Fibroblast of skin of back (primary cell): ENCODE measurements at places on chromosomes 7 and 10.

DNA sequence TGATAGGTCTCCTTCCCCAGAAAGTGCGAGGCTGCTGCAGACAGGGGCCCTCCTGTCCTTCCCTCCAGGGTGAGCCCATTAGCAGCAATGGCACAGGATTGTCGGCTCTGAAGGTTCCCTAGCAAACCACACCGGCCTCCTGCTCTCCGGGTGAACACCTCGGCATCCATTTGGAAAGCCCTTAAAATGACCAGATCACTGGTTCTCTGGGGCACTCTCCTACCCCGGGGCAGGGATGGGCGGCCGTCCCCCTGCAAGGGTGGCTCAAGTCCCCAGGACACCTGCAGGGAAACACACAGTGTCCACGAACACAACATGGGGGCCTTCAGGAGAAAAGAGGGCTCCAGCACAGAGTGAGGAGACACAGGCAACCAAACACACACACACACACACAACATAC is 459.1 kb downstream of the PTPRN2 start:
- DNase-seq: no peak

DNA sequence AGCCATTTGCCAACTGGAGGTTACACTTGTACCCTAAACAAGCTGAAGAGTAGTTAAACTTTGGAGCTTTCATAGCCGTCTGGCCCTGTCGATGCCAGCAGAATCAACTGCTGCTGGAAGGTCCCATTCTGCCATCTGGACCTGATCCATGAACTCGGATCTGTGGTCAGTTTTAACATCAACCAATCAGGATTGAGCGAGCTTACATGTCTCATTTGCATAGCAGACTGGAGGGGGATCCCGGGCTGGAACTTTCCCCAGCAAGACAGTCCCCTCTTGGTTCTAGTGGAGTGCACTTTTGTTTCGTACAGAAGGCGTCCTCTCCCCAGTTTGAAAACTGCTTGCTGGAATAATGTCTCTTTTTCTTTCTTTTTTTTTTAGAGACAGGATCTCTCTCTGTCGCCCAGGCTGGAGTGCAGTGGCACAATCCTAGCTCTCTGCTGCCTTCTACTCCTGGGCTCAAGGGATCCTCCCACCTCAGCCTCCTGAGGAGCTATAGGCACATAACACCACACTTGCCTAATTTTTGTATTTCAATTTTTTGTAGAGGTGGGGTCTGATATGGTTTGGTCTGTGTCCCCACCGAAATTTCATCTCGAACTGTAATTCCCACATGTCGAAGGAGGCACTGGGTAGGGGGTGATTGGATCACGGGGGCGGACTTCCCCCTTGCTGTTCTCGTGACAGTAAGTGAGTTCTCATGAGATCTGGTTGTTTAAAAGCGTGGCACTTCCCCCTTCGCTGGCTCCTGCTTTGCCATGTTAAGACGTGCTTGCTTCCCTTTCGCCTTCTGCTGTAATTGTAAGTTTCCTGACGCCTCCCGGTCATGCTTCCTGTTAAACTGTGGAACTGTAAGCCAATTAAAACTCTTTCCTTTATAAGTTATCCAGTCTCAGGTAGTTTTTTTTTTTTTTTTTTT is 42.8 kb upstream of the SEPHS1 start:
- no peak for DNase-seq

DNA sequence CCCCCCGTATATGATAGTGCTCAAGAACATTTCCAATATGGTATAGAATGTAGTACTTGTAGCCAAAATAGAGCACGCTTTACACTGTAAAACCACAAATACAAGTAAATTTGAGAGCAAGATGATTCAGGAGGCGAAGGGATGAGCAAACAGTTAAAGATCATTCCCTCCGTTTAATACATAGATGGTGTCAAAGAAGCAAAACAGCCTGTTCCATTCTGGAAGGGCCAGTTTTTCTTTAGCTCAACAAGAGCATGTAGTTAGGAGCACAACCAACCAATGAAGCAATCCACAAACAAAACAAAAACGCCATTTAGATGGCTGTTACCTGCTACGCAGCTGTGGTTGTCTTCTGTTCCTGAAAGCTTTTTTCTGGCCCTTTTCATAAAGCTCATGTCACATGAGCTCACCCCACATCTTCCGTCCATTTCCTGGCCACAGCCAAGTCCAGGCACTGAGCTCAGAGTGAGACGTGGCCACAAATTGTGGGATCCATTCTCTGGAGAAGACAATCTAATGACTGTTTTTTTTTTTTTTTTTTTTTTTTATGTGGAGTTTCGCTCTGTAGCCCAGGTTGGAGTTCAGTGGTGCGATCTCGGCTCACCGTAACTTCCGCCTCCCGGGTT is 185.6 kb downstream of the FANK1 start:
- no peak for DNase-seq

DNA sequence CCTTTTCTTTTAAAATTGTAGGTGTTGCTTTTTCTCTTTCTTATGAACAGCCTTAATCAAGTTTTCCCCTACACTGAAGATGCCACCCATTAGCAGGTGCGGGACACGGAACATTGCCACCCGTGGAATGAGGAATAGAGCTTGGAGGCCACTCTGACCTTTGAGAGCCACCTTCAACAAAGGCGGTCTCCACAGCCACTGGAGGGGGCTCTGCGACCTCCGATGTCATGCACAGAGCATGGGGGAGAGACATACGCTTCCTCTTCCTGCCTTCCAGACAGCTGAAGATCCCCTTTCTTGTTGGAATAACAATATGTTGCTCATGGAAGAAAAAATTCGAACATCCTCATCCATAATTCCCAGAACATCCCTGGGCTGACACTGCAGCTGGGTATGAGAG is 39.1 kb downstream of the ADARB2 start:
- no peak for DNase-seq

DNA sequence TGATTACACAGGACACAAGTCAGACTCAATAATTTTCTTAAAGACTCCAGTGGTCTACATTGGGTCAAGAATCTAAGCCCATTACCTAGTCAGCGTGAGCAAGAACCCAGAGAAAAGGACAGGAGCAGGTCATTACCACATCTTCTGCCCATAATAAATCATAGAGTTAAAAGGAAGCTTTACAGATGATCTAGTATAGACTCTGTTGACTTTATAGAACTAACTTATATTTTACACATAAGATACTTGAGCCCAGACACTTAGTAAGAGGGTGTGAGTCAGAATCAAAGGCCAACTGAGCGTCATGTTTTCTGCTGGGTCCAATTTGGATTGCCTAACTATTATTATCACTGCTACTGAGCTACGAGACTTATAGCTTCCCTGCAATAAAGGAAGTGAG is 206.1 kb upstream of the NPSR1 start:
- DNase-seq: peak; percentile 52

- DNase-seq: no peak
Measured at GRCh38 chr10:106625751-106626150, 538.8 kb downstream of the SORCS1 start.

GRCh38 chr10:98262571-98262970 is 5.4 kb downstream of the LOXL4 start:
- DNase-seq: peak; percentile 35

DNA sequence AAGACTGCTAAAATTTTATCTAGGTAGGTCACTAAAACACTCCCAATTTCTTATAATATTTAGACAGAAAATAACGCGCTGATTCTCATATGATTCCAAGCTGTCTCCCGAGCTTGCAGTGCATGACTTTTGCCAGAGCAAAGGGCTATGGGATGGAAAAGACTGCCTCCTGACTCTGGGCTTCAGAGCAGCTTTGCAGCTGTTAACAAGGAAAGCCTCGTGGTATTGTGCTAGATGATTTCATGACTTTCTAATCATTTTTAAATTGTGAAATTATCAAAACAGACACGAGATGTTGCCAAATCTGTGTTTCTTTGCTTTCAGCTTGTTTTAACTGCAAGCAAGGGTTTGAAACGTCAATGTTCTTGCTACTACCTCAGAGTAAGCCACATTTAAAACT is 238.3 kb downstream of the AGMO start:
- no peak for DNase-seq

DNA sequence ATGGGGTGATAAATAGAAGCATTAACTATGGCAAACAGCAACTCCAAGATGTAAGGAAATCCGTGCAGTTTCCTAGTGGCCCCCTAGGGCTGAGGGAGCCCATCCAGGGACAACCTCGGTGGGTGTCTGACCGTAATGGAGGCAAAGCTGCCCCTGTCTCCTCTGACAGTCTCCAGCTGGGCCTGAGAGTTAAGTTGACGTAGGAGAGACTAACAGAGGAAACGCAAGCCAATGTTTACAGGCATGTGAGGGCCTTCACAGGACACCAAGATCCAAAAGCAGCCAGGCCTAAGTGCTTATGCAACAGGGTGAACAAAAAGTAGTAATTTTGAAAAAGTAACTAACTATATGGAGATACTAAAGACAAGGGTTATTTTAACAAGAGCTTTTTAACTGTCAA is 330.0 kb upstream of the C7orf33 start:
- DNase-seq: no peak

- DNase-seq: no peak
Measured at GRCh38 chr7:4010923-4011656, 671.0 kb upstream of the FOXK1 start.

- no peak for DNase-seq
Measured at GRCh38 chr10:105769248-105770184, 1128.4 kb downstream of the SORCS3 start.

DNA sequence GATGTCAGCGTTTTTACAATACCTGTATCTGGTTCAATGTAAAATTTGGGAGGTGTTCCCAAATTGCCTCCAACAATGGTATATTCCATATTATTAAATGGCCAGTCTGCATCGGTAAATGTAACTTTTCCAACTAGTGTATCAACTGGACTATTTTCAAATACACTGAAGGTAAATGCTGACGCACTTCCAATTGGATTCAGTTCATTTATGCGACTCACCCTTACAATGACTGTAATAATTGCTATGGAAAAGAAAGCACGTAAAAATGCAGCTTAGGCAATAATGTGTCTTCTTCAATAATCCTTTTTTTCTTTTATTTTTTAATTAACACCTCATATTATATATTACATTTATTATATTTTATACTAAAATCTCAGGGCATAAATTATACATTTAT is 209.1 kb downstream of the HGF start:
- DNase-seq: no peak

DNA sequence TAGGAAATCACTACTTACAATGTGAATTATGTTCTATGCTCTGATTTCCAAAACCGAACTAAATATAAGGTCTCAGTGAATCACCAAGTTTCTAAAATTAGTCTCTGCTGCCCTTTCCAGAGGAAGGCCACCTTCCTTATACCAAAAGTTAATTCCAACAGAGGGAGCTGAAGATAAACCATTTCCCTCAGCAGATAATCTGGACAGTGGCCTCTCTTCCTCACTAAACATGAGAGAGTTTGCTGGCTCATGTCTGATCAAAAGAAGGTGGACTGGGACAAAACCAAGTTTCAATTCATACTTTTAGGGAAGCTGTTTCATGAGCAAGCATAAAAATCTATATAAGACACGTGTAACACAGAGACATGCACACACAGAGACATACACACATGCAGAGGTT is 6.4 kb downstream of the FEZF1 start:
- DNase-seq: no peak

DNA sequence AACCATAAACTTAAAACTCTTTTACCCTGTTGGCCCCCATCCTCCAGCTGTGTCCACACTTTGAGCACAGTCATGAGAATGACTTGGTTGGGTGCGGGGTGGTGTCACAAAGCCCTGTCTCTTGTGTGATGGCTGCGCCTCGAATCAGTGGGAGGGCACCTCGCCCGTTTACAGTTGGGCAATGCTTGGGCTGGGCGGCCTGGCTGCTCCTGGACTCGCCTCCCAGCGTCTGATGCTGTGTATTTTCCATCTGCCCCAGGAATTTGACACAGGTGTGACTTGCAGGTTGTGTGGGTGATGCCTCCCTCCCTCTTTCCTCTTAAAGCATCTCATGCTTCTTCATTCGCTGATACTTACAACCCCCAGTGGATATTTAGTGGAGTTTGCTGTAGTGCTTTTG is 33.7 kb downstream of the CHST12 start:
- no peak for DNase-seq

DNA sequence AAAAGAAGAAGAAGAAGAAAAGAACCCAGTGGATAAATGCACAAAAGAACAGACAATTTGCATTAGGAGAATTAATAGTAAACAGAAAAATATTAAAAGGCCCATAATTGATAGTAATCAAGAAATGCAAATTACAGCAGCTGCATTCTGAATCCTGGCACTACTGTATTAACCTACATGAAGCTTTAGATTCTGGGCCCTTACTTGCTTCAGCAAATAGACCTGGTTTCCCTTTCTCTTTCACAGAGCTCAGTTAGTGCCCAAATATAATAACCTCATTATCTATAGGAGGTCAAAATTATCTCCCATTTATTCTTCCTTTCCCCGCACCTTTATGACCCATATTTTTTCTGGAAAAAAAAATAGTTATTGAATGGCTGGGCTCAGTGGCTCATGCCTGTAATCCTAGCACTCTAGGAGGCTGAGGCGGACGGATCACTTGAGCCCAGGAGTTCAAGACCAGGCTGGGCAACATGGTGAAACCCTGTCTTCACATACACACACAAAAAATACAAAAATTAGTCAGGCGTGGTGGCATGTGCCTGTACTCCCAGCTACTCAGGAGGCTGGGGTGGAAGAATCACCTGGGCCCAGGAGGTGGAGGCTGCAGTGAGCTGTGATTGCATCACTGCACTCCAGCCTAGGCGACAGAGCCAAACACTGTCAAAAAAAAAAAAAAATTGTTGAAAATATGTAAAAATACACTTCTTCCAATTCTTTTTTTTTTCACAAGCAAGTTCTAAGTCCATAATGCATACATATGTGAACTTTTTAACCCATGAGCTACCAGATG is 36.0 kb upstream of the PIK3AP1 start:
- DNase-seq: no peak

DNA sequence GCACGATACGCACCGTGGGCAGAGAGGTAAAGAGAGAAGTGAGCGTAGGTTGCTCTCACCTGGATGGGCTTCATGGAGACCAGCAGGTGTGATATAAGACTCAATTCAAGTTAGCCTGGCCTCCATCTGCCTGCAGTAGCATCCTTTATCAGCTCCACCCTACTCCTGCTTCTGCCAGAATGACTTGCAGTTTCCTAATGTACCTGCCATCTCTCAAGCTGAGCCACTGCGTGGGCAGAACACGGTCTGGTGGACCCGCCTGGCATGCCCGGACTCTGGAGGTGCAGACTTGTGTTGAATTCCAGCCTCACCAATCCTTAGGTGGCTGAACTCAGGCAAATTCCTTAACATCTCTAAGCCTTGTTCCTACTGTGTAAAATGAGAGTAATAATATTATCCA is 64.3 kb downstream of the STEAP1B start:
- no peak for DNase-seq

DNA sequence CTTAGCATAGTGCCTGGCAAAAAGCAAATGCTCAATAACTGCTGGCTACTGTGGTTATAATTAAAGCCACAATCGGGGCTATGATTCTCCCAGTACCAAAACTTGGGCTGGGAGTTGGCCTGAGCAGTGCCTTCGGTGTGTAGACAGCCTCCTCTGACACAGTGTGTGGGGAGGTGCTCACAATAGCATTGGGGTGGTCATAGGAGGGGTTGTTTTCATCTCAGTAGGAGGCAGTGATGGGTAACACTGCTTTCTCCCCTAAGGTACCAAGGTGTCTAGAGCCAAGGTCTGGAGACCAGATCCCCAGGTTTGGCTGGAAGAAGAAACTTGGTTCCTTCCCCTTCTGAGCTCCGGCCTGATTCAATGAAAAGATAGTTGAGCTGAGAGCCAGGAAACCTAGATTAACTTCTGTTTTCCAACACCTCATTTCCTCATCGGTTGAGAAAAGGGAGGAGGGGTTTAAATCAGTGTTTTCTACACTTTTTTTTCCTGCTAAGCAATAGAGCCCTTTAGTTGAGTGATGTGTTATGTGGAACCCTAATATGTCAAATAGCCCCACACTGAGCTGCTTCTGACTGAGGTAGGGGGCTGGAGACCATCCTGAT is 68.2 kb downstream of the LRMDA start:
- no peak for DNase-seq
